ENCODE measurements at places on chromosomes 3 and 15.
A peak's percentile ranks its signal among the peaks of the same experiment; 100 is the strongest.

- no peak for DNase-seq
These were observed 223.0 kb downstream of the NSUN3 start for GRCh38 chr3:94285872-94286271.

DNA sequence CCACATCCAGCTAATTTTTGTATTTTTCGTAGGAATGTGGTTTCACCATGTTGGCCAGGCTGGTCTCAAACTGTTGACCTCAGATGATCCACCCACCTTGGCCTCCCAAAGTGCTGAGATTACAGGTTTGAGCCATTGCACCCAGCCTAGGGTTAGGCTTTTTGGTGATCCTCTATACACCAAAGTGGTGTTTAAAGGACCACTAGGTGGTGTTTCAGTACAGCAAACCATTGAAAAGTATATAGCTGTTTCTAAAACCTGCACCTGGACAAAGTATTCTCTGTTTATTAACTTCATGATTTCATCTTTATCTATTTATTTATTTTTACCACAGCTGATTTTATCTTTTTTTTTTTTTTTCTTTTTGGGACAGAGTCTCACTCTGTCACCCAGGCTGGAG lies 68.4 kb downstream of the MINDY2 start:
- no peak for DNase-seq

DNA sequence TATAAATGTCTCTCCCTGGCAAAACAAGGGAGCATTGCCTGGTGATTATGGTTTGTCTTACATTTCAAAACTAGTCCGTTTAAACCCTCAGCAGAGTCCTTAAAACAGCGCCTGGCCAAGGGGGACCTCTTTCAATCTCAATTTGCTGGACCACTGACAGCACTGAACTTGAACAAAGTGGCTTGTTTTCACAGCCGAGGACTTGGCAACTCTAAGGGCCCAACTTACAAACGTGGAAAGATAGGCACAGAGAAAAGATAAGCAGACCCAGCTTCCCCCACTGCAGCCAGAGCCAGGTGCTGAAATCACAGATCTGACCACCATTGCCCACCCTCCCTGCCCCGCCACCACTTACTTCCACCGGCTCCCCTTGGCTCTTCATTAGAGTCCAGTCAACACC lies 336.4 kb upstream of the ICE2 start:
- DNase-seq, result peak; percentile 8

GRCh38 chr3:31729082-31729481 lies 196.4 kb downstream of the STT3B start:
- DNase-seq, result no peak

DNA sequence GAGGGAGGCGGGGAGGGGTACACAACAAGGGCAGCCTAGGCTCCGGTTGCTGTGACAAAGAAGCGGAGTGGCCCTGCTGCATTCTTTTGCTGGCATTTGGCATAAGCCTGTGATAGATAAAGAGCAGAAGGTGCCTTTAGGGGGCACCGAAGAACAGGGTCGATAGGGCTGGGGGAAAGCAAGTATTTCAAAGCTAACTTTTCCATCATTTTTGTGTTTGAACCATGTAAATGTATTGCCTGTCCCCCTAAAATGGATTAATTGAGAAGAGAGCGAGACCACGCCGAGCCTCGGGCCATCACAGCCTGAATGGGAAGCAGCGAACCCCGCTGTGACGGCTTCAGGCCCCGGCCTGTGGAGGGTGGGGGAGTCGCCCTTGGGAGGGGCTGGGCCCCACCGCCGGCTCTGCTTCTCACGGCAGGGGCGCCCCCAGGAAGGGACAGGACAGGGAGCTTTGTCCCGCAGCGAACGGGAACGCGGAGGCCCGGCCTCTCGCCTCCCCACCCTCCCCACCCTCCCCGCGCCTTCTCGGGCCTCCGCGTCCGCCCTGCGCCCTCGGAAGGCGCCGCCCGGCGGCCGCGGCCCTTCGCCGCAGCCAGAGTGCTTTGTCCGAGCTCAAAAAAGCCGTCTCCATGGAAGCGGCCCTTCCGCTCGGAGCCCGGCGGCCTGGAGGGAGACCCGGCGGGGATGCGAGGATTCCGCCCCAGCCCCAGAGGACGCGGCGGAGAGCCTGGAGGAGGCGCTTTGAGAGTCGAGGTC lies 32.4 kb upstream of the ALDH1L1 start:
- DNase-seq, result peak; percentile 11

GRCh38 chr15:48675436-48675835 lies 29.9 kb upstream of the FBN1 start:
- no peak for DNase-seq

DNA sequence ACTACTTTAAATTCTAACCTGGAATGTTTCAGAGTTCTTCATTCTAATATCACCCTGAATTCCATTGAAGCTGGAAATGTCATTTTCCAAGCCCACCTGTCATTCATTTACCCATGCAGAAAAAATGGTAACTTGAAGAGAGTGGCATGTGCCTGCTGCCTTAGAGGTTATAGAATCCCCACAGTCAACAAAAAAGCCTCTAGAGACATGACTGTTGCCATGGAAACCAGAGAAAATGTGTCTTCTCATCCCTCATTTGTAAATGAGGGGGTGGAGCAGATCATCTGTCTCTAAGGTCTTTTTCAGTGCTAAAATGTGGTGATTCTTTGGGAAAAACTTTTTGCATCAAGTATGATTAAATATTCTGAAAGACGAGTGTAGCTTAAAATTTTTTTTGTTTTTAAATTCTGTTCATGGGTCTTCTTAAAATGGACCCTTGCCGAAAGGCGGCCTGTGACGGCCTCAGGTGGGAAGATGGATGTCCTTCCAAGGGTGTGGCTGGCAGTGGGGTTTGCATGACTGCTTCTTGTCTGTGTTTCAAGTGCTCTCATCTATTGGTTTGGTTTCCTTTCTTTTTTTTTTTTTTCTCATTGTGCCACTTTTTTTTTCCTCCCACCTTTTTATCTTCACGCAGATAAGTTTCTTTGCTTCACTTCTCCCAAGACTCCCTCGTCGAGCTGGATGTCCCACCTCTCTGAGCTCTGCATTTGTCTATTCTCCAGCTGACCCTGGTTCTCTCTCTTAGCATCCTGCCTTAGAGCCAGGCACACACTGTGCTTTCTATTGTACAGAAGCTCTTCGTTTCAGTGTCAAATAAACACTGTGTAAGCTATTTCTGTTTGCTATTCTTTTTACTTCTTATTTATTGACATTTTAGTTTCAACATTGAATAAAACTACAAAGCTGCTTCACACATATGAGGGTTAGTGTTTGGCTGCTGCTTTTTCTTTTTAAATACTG lies 23.0 kb downstream of the TPM1 start:
- no peak for DNase-seq

GRCh38 chr15:62512904-62513303 lies 347.8 kb upstream of the C2CD4B start:
- no peak for DNase-seq

GRCh38 chr3:157398598-157398997 lies 38.1 kb upstream of the PTX3 start:
- no peak for DNase-seq

DNA sequence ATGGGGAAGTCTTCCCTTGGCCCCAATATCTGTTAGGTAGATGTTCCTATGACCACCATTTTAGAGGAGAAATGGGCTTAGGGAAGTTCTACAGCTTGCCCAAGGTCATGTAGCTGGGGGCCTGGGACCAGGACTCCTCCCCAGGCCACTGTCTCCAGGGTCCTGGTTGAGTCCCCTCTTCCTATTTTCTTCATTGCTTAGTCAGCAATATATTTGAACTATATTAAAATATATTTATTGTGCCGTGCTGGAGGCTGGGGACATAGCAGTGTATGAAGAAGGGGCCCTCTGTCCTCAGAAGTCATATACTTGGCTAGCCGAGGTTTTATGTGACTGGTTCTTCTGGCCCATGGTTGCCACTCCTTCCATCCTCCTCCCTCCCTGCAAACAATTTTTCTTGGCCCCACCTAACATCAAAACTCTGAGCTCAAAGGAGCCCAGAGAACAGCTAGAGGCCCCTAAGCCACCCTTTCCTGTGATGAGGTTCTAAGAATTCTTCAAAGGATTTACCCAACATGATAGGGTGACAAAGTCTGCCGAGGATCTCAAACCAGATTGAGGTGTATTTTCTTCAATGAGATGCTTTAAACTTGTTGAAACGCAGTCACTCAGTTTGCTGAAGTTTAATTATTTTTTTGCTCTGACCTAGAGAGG lies 121.2 kb upstream of the RASGRP1 start:
- DNase-seq, result no peak

DNA sequence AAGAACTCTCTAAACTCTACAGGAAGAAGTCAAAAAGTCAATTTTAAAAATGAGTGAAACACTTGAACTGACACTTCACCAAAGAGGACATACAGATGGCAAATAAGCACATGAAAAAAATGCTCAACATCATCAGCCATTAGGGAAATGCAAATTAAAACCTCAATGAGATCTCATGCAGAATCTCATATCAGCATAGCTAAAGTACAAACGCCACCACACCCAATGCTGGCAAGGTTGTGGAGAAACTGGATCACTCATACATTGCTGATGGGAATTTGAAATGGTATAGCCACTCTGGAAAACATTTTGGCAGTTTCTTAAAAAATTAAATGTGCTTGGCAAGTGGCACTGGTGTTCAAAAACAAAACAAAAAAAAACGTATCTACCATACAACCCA lies 34.2 kb downstream of the MEGF11 start:
- DNase-seq, result no peak

GRCh38 chr3:60912876-60913275 lies 338.4 kb downstream of the FHIT start:
- DNase-seq, result no peak

DNA sequence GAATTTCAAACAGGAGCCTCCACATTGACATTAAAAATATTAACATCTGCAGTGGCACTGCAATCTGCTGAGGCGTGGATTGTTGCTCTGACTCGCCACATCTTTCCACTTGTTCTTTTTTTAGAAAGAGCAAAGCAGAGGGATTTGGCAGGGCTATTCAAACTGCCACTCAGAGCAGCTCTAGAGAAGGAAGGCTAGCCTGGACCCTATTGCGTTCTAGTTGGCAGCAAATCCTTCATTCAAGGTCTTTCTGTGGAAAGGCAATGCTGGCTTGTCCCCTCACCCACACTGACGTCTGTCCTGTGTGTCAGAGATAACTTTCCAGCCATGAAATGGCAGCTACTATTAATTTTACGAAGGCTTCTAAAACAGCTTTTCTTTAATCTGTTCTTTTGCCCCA lies 483.2 kb upstream of the SGO1 start:
- DNase-seq, result peak; percentile 43

DNA sequence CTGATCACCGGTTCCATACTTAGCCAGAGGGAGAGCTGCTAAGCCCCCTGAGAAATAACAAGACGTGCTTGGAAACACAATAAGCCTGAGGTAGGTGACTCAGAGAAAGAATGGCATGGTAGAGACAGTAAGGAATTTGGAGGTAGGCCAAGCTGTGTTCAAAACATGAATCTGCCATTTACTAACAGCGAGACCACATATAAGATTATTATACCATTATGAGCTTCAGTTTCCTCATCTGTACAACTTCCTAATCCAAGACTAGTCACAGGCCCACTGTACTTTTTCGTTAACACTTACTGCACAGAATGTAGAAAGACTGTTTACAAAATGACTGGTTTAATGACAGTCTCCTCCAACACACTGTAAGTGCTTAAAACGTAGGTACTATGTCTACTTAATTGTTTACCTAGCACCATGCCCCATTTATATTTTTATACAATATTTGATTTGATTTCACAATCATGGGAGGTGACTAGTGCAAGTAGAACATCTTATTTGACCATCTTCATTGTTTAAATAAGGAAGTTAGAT lies 25.7 kb downstream of the ATOSA start:
- no peak for DNase-seq

DNA sequence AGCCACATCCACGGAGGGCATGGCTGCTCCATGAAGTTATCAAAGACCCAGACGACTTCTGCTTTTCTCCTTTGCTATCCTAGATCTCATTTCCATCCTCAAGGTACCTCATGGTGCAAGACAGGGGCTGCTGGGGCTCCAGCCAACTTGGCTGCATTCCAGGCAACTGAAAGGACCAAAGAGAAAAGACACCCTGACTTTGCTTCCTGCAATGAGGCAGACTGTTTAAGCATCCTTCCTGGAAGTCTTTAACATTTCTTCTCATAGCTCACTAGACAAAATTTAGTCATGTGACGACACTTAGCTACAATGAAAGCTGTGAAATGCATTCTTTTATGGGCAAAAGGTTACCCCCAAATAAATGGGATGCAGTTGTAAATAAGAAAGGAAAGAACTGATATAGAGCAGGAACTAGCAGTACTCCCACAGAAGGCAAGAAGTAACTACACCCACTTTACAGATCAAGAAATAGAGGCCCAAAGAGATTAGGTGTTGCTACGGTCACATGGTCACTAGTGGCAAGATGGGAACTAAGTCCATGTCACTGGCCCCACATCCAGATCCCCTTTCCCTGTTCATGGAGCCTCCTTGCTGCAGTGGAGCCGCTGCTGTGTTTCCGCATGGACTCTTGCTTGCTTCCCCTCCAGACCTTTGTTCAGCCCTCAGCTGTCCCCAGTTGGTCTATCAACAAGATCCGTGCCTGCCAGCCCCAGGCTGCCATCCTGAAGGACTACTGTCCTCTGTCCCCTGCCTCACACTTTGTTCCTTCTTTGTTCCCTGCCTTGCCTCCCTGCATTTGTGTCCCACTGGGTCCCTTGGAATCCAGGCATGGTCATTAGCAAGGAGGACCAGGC lies 107.0 kb downstream of the XXYLT1 start:
- no peak for DNase-seq

DNA sequence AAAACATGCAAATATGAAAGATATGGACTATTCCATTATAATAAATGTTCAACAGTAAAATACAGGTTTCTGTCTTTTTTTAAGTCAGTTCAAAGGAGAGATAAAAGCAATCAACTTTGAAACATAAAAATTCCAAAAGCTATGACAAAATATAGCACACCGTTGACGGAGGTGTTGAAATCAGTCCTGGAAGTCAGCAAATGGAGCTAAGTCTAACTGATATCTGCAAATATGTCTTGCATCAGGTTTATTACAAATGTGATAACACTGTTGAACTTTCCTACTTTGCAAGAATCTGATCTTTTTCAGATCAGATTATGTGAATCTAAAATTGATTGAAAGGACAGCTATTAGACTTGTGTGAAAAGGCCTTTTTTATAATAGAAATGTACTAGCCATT lies 300.7 kb downstream of the SHOX2 start:
- no peak for DNase-seq

GRCh38 chr3:29329986-29330890 lies 49.4 kb downstream of the RBMS3 start:
- DNase-seq, result no peak

- no peak for DNase-seq
These were observed 31.3 kb downstream of the SUSD5 start for GRCh38 chr3:33187368-33187634.

DNA sequence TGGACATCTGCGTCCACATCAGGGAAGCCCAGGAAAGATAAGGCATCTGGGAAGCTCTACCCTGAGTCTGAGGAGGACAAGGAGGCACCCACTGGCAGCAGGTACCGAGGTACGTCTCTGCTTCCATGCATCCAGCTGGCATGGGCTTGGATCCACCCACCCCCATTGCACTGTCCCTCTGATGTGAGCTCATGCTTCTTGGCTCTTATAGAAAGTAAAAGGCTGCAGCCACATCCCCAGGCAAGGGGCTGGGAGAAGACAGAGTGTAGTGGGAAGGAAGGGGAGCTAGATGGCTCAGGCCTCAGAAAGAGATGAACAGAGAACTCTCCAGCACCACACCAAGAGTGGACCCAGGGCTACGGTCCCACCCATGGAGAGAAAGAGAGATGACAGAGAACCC lies 18.2 kb downstream of the PTH1R start:
- DNase-seq, result no peak
